ENCODE measurements at places on chromosomes 7 and 10.

DNA sequence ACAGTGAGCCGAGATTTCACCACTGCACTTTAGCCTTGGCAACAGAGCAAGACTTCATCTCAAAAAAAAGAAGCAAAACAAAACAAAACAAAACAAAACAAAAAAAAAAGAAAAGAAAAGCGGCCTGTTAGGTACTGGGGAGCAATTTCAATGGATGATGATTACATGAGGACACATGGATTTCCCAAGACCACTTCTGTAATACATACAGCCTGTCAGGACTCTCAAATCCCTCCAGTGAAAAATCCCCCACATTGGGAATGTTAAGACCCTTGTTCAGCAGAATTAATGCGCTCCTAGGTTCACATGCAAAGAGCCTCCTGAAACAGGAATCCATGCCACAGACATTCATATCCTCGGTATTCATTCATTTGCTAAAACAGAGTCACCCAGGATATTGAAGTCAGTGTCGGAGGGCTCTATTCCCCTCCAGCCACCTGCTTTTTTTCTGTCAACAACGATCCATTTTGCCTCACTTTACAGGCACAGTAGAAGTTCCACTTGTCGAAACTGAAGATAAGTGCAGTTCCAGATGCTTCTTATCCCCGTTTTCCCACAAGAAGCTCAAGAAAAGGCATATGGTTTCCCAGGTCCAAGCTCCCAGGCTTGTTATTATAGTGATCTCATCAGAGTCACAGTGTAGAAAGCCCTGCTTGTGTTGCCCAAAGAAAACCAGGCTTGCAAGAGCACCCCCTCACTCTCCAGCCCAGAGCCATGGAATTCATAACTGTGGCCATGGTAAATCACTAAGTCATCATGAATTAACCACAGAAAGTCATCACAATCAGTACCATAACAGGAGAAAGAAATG is 20.2 kb downstream of the SLC16A12 start:
- no peak for DNase-seq

DNA sequence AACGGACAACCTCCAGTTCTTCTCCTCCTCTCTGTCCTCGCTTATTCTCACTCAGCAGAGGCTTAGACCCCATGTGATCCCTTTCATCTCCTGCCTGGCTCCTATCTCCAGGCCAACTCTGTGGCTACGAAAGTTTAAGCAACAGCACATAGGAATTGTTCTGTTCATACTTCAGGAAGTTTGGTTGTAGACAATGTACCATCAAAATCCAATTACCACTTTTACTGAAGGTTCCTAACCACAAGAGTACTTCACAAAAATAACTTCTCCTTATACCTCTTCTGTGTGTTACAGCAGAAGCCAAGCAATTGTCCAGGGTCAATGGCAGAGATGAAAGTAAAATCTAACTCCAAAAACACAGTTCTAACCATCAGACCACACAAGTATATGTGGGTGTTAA is 80.0 kb downstream of the SLC25A13 start:
- DNase-seq: no peak

- no peak for DNase-seq
These were observed 47.2 kb downstream of the KIF11 start for GRCh38 chr10:92640107-92640506.

GRCh38 chr10:75497997-75498883 is 66.8 kb downstream of the LRMDA start:
- no peak for DNase-seq

DNA sequence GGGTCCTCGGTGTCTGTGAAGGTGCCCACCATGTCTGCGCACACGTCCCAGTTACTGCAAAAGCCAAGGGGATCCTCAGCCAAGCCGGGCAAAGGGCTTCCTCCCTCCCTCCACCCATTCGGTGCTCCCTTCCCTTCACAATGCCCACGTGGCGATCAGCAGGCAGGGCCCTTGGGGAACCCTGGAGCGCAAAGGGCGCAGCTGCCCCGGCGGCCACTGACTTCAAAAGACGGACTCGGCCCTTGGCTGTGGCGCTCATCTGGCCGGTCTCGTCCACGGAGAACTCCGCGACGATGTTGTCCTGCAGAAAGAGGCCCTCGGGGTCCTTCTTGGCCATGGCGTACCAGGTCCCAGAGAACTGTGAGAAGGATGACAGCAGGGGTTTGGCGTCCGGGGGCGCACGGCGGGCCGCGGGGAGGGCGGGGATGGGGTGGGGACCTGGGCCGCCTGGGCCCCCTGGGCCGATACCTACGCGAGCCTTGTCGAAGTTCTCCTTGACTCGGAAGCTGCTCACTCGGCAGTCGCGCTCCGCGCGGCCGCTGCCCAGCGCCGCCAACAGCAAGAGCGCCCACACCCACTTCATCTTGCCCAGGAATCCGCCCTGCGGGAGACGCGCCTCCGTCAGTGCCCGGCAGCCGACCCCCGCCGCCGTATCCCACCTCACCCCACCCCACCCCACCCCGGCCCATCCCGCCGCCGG is 439 bp downstream of the RBP4 start:
- no peak for DNase-seq

GRCh38 chr7:74449809-74450397 is 3.8 kb upstream of the GTF2IRD1 start:
- DNase-seq: no peak

- DNase-seq: no peak
These were observed 283.7 kb upstream of the NRP1 start for GRCh38 chr10:33618196-33618595.

DNA sequence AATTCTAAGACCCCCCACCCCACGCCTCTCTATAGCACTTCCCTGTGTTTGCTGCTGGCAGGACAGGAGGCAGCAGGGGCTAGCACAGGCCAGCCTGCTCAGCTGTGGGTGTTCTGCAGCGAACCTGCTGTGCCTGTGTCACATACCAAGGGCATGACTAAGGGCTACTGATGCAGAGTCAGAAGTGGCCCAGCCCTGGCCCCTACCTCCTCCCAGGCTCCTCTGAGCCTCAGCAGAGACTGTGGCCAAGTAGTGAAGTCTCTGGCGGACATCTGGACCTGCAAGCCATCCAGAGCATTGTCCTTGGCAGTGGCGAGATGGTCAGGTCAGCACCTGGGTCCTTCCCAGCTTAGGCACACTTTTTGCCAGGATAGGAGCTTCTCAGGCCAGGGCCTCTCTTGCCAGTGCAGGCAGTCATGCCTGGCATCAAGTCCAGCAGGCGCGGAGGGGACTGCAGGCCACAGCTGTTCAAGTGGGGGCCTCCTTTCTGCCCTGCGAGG is 116.3 kb upstream of the RET start:
- no peak for DNase-seq

GRCh38 chr7:728602-729001 is 1.5 kb upstream of the PRKAR1B start:
- DNase-seq: no peak

GRCh38 chr7:89554209-89554608 is 600.1 kb upstream of the STEAP1 start:
- DNase-seq: no peak

DNA sequence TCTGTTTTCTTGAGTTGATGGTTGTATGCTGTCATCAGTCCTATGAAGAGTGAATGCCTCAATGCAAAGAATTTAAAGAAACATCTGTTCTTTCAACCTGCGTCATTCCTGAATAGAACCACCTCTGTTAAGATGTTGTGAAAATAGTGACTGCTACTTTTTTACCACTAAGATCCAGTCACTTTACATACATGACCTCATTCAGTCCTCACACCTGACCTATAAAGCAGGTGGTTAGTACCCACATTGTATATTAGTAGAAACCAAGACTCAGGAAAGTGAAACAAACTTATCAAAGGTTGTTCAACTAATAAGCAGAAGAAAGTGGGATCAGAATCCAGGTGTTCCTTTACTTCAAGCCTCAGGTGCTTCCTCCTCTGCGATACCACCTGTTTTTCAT is 64.8 kb downstream of the ITGB8 start:
- no peak for DNase-seq

GRCh38 chr7:150961510-150962289 is 16.4 kb downstream of the KCNH2 start:
- DNase-seq: no peak

GRCh38 chr7:87342231-87342630 is 3.2 kb upstream of the CROT start:
- DNase-seq: no peak

DNA sequence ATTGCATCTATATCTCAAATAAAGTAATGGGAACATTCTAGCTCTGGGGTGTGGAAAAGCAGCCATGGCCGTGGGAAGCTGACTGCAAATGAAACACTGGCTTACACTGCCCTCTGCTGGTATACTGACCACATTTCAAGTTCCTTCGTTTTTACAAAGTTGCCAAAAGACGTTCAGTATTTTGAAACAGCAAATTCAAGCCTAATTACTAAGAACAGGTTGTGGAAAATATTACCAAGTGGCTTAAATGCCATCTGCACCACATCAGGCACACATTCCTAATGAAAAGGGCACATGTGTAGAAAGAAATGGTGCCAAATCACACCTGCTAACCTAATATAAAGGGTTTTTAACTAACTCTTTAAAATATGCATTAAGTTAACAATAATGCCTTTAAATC is 83.9 kb downstream of the JAZF1 start:
- DNase-seq: peak; percentile 53

GRCh38 chr7:142002179-142002578 is 6.5 kb downstream of the MGAM start:
- DNase-seq: no peak

- DNase-seq: no peak
These were observed 4.6 kb upstream of the LBX1 start for GRCh38 chr10:101233863-101234262.

GRCh38 chr10:35005868-35006267 is 84.3 kb downstream of the CUL2 start:
- no peak for DNase-seq

Measured in NCI-H1105 (cell line).